Cardiac septum (tissue), 1 donor: ENCODE measurements at places on chromosomes 2 and 18. TPM values are rescaled to one million over a fixed set of nuclear protein-coding genes. Genes with fewer than 3 reads are reported as not detected.

GRCh38 chr2:177262092-177262491, 2.4 kb downstream of the NFE2L2 start:
- DNase-seq = no peak

Gene CMPK2
- total RNA-seq = 5.5 TPM

DNA sequence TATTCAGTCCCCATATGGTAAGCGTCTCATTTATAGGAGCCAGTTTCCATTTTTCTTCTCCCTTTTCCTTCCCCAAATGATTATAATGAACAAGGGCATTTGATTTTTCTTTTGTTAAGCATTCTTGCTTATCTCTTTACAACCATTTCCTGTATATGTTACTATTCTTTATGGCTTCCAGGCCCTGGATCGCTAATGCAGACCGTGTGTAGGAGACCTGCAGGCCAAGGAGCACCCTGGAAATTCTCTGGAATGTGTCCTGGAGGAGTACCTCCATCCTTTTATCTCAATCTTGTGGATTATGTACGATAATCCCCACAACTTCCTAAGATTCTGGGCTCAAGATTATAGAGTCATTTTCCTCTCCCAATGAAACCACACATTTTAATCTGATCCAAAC, 439.6 kb upstream of the MMADHC start:
- DNase-seq = no peak

Gene ZSWIM2
- not detected for total RNA-seq

GRCh38 chr18:1304392-1304992, 399.8 kb downstream of the ADCYAP1 start:
- no peak for DNase-seq

GRCh38 chr2:184367211-184367610, 231.1 kb upstream of the ZNF804A start:
- no peak for DNase-seq

GRCh38 chr2:1995987-1996386, 251.7 kb upstream of the PXDN start:
- DNase-seq = no peak

DNA sequence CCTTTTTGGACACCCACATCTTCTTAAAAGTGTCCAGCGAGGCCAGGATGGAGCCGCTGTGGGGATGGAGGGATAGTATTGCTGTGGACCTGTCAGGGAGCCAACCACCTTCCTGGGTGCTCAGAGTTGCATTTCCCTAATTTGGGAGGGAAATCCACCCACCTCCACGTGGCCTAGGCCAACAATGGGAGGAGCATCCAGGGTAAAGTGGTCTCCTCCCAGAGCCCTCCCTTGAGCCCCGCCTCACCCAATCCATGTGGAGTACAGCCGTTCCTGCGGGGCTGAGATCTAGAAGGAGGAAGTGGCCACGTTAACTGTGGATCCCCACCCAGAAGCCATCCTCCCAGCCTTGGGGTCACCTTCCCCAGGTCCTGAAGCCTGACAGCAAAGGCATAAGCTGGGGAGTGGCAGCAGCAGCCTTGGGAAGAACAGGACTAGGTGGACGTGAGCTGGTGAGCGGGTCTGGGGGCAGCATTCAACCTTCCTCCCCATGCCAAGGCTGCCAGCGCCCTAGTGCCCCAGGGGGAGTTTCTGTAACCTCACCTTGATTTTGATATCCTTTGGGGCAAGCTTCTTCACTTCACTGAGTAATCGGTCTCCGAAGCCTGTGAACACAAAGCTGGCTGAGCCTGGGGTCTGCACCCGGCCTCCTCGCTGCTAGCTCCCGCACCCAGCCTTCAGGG, 6.8 kb downstream of the ACTR1B start:
- DNase-seq = no peak

Gene CHRNA1
- total RNA-seq = 0.94 TPM

Gene TUBA3E
- 1.2 TPM for total RNA-seq
